Aorta (tissue), 5 donors: ENCODE measurements at places on chromosomes 5 and 9.

DNA sequence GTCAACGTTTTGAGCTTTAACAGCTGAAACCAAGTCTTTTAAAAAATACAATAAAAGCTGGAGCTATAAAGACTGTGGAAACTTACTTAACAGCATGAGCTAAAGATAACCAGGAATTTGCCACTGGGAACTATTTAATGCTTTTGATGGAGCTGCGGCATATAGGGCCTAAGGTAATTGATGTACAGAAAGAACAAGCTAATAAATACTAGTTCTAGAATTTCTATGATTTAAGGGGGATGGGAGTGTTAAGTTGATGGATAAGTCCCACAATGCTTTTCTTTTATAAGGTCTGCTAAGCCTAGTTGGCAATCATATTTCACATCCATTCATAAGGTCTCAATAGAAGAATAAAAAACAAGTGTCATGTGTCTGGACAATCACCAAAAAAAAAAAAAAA, 334.0 kb upstream of the DMAC1 start:
- no peak for DNase-seq

DNA sequence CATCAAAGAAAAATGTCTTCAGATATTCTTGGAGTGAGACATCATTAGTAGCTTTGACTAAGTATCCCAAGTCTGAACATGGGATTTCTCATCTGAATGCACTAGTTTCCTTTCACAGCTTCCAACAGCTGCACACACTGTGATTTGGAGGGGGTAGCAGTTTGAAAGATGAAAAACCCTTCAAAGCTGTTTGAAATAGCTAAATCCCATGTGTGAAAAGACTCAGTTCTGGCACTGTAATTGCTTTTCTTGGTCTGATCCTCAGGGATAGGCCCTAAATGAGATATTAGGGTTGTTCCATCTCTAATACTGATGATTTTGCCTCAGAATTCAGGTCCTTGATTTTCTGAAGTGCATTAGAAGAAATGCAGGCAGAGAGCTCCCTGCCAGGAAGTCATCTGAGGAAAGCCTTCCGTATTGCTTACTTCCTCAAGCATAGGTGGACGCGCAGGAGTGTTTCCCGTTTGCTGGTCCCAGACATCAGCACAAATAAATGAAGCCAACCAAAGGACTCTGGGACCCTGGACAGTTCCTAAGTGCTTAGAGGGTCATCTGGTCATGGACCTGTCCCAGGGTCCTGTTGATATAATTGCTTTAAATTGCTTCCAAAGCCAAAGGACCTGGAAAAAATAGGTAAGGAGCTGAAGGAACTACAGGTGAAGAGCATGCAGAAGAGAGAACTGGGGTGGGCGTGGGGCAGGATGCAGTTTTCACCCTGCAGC, 25.6 kb upstream of the FRMPD1 start:
- no peak for DNase-seq

- DNase-seq = peak; percentile 62
These were observed 15.9 kb downstream of the FLT4 start for GRCh38 chr5:180633283-180634177.

DNA sequence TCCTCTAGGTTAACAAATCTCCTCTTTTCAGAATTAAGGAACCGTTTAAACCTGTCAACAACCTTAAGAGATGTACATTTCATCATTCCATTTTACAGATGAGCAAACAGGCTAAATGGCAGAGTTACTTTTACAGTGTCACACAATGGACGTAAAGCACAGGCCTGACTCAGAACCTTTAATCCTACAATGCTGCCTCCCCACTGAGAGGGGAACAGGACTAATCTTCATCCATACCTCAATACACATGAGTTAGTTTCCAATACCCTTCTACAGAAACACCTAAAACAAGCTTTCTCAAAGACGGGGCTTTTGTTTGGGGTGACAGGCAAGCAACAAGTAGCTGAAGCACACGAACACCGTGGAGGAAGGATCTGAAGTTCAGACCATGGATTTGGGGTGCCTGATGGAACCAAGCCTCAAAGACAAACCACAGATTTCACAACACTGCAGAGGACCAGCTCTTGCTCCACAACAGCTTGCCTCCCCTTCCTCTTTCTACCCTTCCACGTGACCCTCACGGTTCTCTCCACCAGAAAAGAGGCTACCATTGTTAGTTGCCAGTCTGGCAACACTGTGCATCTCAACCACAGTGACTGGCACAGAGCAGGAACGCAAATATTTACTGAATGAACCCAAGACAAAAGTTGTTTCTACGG, 1.8 kb downstream of the RNF130 start:
- peak; percentile 78 for DNase-seq

- DNase-seq = no peak
These were observed 20.5 kb downstream of the EQTN start for GRCh38 chr9:27276193-27277030.

DNA sequence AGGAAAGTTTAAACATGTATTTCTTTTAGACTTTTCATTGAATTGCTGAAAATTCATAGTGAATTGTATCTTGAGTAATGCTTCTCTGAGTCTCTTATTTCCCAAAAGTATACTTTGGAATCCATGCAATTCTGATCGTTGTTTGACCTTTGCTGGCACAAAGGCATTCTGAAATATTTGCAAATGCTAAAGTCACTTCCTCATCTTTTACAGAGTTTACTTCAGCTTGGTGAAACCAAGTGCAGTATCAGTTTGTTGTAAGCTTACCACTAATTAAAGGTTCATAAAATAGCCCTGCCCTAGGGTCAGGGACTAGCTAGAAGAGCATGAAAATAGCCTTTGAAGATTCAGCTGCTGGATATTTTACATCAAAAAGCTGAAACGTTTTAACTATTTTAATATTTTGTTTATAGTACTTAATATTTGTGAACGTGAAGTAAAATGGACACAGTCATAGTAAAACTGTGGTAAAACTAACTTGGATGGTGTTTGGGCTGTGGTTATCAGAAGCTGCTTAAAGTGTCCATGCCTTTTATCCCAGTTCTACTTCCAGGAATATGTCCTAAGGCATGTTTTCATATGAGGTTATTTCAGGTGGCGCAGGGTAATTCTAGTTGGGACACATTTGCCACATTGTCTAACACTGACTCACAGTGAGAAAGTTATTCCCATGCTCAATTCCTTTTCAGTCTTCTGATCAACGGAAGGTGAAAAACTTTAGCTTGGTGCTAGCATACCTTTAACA, 45.3 kb downstream of the SLC22A5 start:
- DNase-seq = no peak

DNA sequence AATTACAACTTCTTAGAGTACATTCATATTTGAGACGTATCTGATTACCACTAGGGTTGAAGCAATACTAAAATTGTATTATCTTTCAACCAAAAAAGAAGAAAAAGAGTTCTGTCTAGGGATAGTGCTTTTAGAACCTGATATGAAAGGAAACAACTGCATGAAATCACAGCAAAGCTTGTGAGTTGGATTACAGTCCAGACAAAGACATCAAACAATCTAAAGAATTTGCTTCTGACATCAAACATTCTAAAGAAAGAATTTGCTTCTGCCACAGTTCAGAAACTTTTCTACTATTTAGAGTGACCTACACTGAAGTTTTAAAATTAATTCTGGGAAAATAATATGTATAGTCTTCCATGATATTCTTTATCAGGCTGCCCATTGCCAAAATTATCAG, 1141.1 kb upstream of the ACO1 start:
- DNase-seq = no peak

DNA sequence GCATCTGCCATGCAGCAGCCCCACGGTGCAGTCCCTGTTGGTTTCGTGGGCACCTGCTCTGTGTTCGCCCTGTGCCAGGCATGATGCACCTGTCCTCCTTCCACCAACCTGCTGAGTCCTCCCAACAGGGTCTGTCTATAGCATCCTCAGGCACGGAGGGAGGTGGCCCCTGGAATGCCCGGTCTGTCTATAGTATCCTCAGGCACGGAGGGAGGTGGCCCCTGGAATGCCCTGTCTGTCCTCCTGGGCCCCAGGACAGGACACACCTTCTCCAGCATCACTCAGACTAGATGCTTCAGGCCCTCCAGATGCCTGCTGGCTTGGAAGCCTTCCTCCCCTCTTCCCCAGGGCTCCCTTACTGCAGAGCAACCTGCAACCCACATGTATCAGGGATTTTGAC, 9.9 kb upstream of the PHYHD1 start:
- DNase-seq = no peak

DNA sequence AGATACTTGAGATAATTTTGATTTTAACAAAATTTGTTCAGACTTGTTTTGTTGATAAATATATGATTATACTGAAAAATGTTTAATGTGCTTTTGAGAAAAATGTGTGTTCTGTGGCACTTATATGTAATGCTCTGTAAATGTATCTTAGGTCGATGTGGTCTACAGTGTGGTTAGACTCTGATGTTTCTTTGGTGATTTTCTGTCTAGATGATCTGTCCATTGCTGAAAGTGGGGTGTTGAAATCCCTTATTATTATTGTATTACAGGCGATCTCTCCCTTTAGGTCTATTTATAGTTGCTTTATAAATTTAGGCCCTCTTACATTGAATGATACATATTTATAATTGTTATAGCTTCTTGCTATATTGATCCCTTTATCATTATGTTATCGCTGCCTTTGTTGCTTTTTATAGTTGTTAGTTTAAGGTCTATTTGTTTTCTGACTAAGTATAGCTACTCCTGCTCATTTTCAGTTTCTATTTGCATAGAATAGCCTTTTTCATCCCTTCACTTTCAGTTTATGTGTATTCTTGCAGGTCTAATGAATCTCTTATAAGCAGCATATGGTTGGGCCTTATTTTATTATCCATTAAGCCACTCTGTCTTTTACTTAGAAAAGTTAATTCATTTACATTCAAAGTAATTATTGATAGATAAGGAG, 124.3 kb downstream of the MRPS30 start:
- DNase-seq = no peak

- DNase-seq = no peak
These were observed 4.6 kb upstream of the CTNNA1 start for GRCh38 chr5:138748630-138749081.

- no peak for DNase-seq
These were observed 133.6 kb downstream of the WDR41 start for GRCh38 chr5:77358255-77359205.
